Mammary microvascular endothelial cell (primary cell): ENCODE measurements at places on chromosomes 16 and 17. TPM values are rescaled to one million over a fixed set of nuclear protein-coding genes. Genes with fewer than 3 reads are reported as not detected.

FBXO39 gene
- total RNA-seq: not detected in 2 replicates

NOMO2 gene
- total RNA-seq: 151 and 157 TPM in 2 replicates

BICDL2 gene
- not detected in 2 replicates for total RNA-seq

OMG gene
- 1.3 and 2.0 TPM in 2 replicates for total RNA-seq

RAB11FIP4 gene
- total RNA-seq: under 0.01 TPM in 1 of 2 replicates, not detected in the other
